ENCODE measurements at places on chromosomes 1 and 21. TPM values are rescaled to one million over a fixed set of nuclear protein-coding genes. Genes with fewer than 3 reads are reported as not detected.

PRAMEF10 gene
- not detected for total RNA-seq

S100A7A gene
- total RNA-seq, result not detected

CNKSR1 gene
- 0.17 TPM for total RNA-seq

UBXN10 gene
- total RNA-seq, result under 0.01 TPM

LINGO4 gene
- total RNA-seq, result not detected

PDPN gene
- 1.3 TPM for total RNA-seq

TLCD4 gene
- 0.84 TPM for total RNA-seq

ANGPTL1 gene
- 0.34 TPM for total RNA-seq

SLAMF9 gene
- not detected for total RNA-seq

TNFRSF25 gene
- total RNA-seq, result 5.2 TPM

SLFNL1 gene
- under 0.01 TPM for total RNA-seq
